ENCODE measurements at places on chromosomes 1 and 21.

DNA sequence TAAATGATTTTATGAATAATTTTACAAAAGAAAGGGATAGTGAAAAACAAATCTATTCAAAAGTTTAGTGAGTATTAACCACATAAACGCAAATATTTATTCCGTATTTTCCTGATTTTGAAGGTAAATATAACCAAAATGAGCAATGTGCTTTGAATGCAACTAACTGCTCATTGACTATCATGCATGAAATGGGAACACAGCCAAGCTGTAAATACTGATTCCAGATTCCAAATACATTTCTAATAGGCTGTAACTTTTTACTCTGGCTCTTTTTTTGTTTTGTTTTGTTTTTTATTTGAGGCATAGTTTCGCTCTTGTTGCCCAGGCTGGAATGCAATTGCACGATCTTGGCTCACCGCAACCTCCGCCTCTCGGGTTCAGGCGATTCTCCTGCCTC is 41.8 kb downstream of the SELENOF start:
- DNase-seq: no peak

- no peak for DNase-seq
Observed at GRCh38 chr1:164495905-164496304, 63.1 kb upstream of the PBX1 start.

GRCh38 chr1:90351019-90351418 is 356.1 kb downstream of the ZNF326 start:
- no peak for DNase-seq

- peak; percentile 11 for DNase-seq
Observed at GRCh38 chr21:17513214-17514123, 626 bp downstream of the CXADR start.

DNA sequence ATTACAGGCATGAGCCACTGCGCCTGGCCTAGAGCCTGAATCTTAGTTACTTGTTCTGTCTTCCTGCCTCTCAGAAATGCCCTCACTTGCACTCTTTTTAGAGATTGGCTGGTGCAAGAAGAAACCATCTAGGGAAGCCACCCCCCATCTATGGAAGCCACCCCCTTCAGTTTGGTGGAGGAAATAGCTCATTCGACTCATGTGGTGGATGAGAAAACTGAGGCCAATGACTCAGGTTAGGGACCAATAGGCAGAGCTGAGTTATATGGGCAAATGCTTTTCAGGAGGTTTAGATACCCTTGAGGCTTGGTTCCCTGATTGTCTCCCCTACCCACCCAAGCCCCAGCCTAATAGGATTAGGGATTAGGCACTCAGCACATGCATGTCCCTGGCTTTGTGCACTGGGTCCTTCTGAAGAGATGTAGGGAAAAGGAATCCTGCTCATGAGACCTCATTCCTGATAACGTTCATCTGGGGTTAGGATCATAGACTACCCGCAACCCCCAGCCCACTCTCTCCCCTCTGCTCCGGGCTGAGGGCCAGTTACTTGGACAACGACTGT is 77.1 kb downstream of the PAX7 start:
- no peak for DNase-seq
